ENCODE measurements at places on chromosomes 3 and 15.

- DNase-seq: no peak
Observed at GRCh38 chr15:59251001-59251845, 44.6 kb downstream of the LDHAL6B start.

GRCh38 chr3:5022966-5023776 is 43.9 kb downstream of the BHLHE40 start:
- no peak for DNase-seq

- no peak for DNase-seq
Observed at GRCh38 chr3:43503067-43503728, 118.6 kb downstream of the ANO10 start.

- DNase-seq: no peak
Observed at GRCh38 chr3:110066206-110066605, 728.9 kb upstream of the DPPA4 start.

GRCh38 chr15:71962537-71962936 is 152.2 kb downstream of the NR2E3 start:
- no peak for DNase-seq

DNA sequence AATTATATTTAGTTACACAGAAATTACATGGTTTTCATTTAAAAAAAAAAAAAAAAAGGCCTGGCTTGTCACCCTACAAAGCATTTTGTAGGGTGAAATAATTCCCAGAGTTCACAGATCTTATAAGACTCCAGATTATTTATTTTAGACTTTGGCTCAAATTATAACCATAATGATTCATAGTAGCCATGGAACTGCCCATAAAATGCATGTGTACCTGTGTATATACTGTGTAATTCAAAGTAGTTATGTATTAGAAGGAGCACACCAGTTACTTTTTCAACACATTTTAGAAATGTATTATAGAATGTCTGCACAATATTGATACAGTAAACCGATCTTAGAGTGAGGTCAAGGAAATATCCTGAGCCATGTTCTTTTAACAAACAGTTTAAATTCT is 975.6 kb downstream of the GBE1 start:
- no peak for DNase-seq

DNA sequence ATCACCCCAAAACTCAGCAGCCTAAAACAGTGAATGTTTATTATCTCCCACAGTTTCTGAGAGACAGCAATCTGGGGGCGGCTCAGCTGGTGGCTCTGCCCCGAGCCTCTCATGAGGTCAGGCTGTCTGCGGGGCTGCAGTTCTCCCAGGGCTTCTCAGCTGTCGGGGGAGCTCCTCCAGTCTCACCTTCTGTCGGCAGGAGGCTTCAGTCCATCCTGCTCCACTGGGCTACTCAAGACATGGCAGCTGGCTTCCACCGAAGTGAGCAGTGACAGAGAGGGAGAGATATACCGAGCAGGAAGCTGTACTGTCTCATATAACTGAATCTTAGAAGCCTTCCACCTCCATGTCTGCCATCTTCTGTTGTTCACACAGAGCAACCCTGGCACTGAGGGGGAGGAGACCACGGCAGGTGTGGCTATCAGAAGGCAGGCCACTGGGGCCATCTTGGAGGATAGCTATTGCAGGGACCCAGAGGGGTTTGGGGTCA is 72.8 kb upstream of the ITGA11 start:
- DNase-seq: no peak

GRCh38 chr3:71309886-71310285 is 273.6 kb downstream of the FOXP1 start:
- no peak for DNase-seq
